ENCODE measurements at places on chromosomes 1 and 21. TPM values are rescaled to one million over a fixed set of nuclear protein-coding genes. Genes with fewer than 3 reads are reported as not detected.

The OR10J5 gene
- total RNA-seq, result not detected

- no peak for DNase-seq
Observed at GRCh38 chr1:203813581-203814341, 18.3 kb downstream of the ZBED6 start.

GRCh38 chr1:205172729-205173366 is 38.7 kb downstream of the DSTYK start:
- no peak for DNase-seq

- no peak for DNase-seq
Observed at GRCh38 chr1:97074771-97075170, 353.2 kb downstream of the PTBP2 start.

DNA sequence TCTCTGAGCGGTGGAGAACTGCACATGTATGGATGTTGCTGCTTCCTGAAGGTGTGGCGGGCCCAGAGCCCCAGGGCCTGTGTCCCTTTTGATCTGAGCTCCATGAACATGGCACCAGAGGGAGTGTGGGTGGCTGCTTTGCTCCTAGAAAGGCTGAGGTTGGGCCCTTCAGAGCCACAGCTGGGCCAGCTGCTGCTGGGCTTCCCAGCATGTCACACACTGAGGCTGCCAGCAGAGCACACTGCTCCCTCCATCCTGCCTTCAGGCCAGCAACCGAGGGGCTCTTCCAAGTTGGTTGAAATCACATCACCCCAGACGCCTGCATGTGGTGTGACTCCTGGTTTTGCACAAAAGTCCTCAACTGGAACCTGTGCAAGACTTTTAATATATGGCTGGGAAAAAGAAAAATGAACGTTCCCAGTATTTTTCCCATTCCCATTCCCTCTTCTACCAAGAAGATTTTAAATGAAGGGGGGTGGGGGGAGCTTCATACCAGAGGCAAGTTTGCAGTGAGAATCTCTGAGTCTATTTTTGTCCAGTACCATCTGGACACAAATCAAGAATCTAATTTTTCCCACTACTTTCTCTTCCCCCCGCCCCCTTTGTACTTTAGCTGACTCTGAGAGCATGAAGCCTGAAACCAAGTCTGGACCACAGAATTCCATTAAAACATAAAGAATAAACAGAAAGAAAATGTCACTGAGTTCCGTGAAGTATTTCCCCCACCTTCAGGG is 26.2 kb upstream of the NGF start:
- no peak for DNase-seq

DNA sequence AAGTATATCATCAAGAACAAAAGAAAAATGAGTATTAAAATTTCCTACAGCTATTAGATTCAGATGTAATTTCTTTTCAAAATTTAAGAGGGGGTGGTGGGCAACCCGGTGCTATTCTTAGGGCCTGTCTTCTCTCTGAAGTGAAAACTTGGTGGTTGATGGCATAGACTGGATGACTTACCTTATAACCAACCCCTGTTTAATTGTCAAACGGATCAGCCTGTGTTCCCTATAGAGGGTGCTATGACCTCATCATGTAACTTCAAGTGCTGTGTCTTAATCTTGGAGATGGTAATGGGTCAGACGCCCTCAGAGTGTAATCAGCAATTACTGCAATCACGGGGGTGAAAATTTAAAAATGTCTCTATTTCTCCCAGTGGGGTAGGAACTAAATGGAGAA is 176.2 kb downstream of the PCP4 start:
- DNase-seq, result no peak

- DNase-seq, result peak; percentile 16
Observed at GRCh38 chr1:67833602-67833940, 304 bp upstream of the GNG12 start.

DNA sequence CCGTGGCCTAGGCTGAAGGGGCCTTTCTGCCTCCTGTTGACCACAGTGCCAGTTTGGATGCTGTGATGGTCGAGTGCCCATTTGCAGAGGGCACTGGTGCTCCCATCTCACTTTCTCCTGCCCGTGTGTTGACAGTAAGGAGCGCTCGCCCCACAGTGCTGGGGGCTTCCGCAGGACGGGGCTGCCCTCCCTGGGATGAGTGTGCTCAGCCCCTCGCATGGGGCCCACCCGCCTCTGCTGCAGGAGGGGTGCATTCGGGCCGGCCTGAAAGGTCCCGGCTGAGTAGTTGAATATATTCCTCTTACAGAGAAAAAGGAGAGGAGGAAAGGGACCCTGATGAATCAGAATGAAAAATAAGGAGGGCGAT is 37.3 kb downstream of the NTPCR start:
- DNase-seq, result no peak

GRCh38 chr21:21963911-21964310 is 965.7 kb downstream of the NCAM2 start:
- no peak for DNase-seq

The LCE1C gene
- total RNA-seq, result not detected

The C1QC gene
- not detected for total RNA-seq

DNA sequence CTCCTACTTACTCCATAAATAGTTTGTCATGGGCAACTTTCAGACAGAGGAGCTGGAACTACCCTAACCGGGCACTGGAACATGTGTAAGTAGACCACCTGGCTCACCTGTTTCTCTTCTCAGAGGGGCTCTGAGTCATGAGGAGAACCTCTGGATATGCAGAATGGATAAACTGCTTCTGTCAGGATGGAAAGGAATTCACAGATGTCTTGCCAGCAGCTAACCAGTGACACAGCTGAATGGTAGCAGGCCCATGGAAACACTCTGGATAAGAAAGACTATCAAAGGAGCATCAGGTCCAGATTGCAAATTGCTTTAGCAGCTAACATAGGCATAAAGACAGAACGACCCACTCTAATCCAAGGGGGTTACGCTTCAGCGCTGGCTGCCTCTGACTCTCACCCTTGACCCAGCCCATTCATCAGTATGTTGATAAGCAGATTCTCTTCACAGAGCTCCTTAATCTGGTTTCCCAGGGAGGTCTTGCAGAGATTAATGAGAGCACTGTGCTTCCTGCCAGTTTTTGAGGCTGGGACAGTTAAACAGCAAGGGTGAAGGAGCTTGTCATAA is 54.2 kb downstream of the HIVEP3 start:
- DNase-seq, result no peak

The CLCA4 gene
- not detected for total RNA-seq

The NBPF19 gene
- total RNA-seq, result 17.8 TPM

- DNase-seq, result no peak
Observed at GRCh38 chr21:43752758-43753438, 23.2 kb downstream of the CSTB start.

DNA sequence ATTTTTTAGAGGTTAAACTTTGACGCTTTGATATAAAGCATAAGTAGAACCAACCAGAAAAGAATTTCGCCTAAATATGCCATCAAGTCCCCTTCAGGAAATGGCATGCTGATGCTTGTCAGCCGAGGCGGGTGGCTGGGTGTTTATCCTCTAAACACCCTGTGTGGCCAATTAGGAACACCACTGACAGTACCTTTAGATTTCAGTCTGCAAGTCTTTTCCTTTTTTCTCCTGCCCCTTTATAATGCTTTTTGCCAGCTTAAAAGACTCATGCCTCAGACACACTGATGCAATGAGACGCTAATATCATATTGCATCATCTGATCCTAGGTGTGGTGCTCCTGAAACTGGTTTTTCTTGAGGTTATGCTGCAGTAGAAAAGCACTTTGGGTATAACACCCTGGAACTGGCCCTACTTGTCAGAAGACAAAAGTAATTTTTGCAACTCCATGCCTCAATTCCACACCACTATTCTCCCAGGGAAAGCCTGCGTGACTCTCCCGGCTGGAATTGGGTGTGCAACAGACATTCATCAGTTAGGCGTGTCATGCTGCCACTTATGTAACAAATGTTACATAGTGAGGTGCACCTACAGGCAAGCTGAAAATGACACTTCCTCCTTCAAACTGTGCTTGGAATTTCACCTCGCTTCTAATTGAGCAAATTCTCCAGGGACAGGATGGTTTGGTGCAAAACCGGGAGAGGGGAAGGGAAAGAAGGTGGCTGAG is 2.0 kb upstream of the RCC2 start:
- peak; percentile 37 for DNase-seq

The PROX1 gene
- total RNA-seq, result not detected

The ADAMTSL4 gene
- 0.11 TPM for total RNA-seq

- DNase-seq, result no peak
Observed at GRCh38 chr1:200075938-200076546, 48.5 kb downstream of the NR5A2 start.

DNA sequence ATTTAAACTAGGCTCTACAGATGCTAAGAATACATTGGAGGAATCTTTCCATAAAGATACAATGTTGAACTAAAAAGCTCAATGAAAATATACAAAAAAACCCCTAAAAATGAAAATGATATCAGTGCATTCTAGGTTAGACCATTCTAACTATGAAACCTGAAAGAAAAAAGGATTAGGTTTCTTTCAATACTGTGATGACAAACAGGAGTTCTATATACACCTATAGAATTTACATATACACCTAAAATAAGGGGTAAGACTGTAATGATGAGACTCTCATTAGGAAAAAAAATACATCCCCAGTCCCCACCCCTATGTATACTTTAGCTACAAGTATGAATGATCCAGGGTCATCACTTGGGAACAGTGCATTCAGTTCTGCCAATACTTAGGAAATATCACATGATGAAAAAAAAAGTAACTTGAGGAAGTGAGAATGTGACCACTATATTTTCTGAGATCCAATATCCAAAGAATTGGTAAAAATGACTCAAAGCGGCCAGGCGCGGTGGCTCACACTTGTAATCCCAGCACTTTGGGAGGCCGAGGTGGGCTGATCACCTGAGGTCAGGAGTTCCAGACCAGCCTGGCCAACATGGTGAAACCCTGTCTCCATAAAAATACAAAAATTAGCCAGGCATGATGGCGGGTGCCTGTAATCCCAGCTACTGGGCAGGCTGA is 26.3 kb downstream of the SELENOF start:
- no peak for DNase-seq

The PIK3C2B gene
- 28.9 TPM for total RNA-seq

GRCh38 chr1:10755970-10756521 is 40.4 kb downstream of the CASZ1 start:
- peak; percentile 79 for DNase-seq

The EDARADD gene
- 1.7 TPM for total RNA-seq

GRCh38 chr21:46401186-46401910 is 57.3 kb upstream of the DIP2A start:
- no peak for DNase-seq

- no peak for DNase-seq
Observed at GRCh38 chr1:81308191-81308590, 492.5 kb upstream of the ADGRL2 start.

- DNase-seq, result no peak
Observed at GRCh38 chr1:29708796-29709703, 472.7 kb downstream of the PTPRU start.

GRCh38 chr1:205669341-205670149 is 10.8 kb downstream of the SLC45A3 start:
- DNase-seq, result peak; percentile 19

The KCNQ4 gene
- 0.38 TPM for total RNA-seq

DNA sequence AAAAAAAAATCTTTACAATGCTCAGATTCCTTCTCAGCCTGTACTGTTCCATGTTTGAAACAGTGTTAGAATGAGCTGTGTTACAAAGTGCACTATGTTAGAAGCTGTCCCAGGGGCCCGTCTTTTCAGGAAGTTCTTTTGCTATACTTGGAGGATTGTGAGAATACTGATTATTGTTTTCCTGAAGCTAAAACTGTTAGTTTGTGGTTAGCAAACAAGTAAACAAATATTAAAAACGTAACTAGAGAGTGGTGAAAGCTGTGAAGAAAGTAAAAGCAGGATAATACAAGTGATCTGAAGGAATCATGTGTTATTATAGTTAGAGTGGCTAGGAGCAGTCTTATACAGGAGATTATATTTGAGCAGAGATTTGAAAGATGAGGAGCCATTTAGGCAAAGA is 35.6 kb downstream of the CAMSAP2 start:
- no peak for DNase-seq

DNA sequence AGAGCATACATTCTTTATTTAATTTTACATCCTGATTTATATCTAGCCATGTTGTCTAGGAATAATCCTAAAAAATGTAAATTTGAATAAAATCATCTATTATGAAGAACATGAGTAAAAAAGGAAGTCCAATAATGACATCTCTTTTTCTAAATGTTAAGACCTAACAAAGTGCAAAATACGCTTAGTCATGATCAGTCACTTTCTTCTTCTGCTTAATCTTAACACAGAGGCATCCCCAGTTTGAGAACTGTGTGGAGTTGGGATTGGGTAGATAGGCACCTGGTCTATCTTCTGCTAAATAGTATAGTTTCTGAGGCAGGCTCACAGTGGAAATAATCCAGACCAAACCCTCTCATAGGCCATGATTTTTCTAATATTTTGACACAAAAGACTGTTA is 311.7 kb upstream of the LRRC7 start:
- no peak for DNase-seq

The ABCA4 gene
- not detected for total RNA-seq

The OR10J1 gene
- total RNA-seq, result not detected

The VWA1 gene
- total RNA-seq, result 0.97 TPM

DNA sequence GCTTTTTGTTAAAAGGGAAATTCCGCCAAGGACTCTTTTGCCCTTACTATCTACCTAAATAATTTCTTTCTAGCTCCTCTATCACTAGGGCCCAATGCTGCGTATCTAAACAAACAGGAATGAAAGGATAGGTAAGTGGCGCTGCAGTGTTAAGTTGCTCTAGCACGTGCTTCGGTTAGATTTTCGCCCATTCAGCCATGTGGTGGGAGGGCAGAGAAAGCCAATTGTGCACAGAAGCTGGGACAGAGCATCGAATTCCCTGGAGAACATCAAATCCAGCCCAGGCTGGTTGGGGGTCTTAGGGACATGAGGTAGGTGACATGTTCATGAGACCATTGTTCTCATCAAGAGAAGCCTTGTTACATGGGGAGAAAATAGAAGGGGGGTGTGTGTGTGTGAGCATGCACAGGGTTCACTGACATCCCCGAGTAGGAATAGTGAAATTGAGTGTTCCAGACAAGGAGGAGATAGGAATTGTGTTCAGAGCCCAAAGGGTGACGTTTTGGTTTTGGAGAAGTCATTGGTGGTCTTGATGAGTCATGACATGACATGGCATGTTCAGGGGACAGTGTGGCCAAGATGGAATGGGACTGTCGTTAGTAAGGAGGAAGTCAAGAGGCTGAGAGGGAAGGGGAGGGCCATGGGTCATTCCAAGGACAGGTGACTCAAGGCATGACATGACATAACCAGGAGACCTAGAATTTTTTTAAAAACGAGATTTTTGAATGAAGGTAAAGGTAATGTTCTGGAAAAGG is 107.1 kb downstream of the TLR5 start:
- no peak for DNase-seq

DNA sequence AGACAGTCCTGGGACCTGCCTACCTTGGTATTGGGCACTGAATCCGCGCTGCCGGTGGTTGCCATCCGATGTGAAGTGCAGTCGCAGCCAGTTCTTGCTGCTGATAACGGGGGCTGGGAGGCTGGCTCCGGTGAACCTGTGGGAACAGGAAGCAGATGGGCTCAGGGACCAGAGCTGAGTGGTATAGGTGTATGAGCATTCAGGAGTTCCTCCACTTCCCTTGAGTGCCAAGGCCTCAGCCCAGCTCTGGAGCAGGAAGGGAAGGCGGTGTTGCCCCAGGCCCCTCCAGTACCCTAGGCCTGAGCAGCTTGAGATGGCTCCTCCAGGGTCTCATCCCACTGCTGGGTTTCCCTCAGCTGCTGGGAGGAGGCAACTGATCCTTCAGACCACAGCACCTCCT is 17.0 kb upstream of the HMGB4 start:
- no peak for DNase-seq
